ENCODE measurements at places on chromosomes 5 and 9.
A peak's percentile ranks its signal among the peaks of the same experiment; 100 is the strongest.

- no peak for DNase-seq
These were observed 13.2 kb upstream of the BOD1 start for GRCh38 chr5:173629628-173630027.

DNA sequence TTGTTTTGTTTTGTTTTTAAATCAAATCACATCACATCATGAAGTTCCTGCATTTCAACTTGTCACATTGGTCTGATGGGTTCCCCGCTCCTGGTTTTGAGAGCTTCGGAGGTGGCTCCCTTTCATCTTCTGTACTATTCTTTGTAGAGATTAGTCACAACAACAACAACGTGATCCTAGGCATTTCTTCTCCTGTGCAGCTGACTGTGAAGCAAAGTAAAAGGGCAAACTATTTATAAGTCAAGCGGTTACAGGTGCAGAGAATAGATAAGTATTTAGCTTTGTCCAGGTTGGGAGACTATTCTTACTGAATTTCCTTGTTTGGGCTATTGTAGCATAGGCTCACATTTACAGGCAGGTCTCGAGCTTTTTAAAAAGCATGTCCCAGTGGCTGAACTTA, 197.7 kb upstream of the CDKN2B start:
- DNase-seq, result no peak

GRCh38 chr5:6377582-6377904, 804 bp downstream of the MED10 start:
- no peak for DNase-seq

- DNase-seq, result no peak
These were observed 85.8 kb upstream of the MVB12B start for GRCh38 chr9:126240835-126241234.

DNA sequence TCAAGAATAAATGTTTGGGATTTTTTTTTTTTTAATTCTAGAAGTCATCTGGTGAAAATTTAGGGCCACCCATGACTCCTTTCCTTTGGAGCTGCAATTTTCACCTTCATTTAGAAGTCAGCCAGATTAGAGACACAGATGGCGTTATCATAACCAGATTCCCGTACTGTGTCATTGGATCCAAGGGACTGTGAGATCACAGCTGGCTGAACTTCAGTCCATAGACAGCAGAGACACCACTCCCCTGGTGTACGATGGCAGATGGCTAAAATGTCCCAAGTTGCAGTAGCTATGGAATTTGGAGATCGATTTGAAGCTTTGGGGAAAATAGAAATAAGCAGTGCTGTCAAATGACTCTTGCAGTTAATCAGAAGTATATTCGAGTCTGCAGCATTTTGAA, 216.3 kb downstream of the RFK start:
- no peak for DNase-seq

GRCh38 chr5:179169836-179170235, 109.7 kb downstream of the ZNF354C start:
- DNase-seq, result no peak

DNA sequence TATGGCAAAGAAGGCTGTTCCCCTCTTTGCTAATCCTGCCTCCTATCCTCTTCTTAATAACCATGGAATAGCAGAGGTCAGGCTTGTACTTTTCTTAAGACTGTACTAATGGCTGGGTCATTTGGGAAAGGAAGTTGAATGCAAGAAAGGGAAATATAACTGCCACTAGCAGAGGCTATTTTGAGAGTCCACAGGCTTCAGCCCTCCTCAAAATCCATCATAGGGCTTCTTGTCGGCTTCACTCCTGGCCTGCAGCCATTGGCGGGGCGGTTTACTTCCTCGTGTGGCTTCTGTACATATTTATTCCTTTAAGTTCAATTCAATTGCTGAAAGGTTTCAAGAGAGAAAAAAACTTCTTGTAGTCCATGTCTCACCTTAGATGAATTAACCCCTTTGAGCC, 2.8 kb upstream of the PARP8 start:
- DNase-seq, result peak; percentile 27

DNA sequence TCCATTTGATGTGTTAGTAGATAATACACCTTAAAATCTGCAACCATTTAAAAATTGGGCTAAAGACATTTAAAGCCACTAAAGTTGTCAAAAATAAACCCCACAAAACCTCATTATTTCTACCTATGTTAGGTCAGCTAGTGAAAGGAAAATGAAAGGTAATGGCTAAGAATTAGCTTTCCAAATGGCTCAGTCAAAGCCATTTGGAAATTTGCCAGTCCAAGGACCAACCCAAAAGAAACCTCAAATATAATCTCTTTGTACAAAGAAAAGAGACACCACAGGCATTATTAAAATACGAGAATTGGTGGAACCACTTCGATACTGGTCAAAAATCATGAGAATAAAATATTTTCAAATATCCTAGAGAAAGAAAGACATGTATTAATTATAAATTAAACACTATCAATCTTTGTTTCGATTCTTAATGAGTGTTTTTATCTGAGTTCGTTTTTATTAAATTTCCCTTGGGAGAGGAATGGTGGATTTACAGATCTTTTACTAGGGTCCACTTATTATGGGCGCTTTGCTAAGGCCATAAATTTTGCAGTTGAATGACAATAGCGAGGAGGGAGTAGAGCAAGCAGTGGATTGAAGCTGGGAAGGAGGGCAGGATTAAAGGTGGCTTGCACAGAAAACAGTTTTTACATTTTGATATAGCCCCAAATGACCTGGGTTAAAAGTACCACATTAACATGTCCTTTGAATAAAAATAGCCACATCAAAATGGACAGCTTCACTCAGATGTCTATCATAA, 116.8 kb upstream of the SHB start:
- no peak for DNase-seq

GRCh38 chr5:171431251-171431777, 11.9 kb downstream of the FGF18 start:
- DNase-seq, result no peak

GRCh38 chr9:123562844-123563346, 206.9 kb downstream of the CRB2 start:
- DNase-seq, result peak; percentile 24
